ENCODE measurements at places on chromosomes 7 and 10.

- DNase-seq = peak; percentile 81
Measured at GRCh38 chr7:8436965-8437364, 3.6 kb downstream of the NXPH1 start.

DNA sequence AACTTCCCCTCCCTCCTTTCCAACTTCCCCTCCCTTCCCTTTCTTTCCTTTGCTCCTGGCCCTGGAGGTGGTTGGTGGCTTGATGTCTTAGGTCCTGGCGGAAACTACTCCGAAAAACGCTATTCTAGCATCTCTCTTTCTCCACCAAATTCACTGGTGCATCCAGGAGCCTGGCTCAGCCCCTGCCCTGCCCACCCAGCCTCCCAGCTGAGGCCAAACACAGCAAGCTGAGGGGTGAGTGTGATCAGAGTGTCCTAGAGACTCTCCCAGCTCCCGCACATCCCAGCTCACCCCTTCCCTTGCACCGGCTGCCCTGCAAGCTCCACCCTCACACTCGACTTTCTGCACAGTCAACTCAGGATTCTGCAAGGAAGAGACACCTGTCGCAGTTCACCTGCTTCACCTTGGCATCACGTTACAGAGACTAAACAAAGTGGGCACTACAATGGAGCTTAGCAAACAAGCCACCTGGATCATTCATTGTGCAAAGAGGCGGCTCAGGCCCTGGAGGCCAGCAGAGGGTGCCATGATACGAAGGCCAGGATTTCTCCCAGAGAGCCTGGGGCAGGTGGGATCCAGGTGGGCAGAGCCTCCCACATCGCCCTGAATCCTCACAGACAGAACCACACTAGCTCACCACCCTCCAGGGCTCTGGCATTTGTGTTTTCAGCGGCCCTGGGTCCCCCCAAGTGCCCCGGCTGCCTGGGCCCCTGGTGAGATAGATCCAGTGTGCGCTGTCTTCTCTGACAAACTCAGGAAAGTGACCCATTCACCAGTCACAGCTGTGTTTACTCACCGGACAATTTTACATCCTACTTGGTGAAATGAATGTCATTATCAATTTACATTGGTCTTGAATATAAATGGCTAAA lies 169.6 kb downstream of the TCERG1L start:
- DNase-seq = peak; percentile 61

DNA sequence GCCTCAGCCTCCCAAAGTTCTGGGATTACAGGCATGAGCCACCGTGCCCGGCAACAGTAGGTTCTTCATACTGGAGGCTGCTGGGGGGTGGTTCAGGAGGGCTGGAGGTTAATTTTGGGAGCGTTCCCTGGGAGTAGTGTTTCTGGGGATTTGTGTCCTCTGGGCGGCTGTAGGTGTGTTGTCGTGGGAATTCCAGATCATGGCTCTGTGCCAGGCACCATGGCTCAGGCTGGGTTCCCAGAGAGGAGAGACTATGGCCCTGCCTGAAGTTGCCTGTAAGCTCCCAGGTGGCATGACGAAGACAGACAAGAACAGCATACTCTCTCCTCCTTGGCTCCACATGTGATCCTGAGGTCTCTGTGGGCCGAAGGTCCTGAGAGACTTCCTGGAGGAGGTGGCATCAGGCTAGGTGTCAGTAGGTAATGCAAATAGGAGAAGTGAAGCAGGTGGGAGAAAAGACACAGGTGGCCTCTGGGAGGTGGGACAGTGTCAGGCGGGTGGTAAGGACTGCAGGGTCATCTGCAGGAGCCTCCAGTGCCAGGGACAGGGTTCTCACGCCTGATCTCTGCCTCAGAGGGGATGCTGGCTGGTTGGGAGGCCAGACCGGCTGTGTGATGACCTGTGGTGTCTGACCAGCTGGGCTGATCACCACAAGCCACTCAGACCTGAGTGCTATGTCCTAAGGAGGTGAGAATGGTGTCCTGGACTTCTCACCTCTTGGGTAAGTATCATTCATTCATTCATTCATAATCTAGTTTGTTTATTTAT lies 18.7 kb downstream of the CLIP2 start:
- no peak for DNase-seq

DNA sequence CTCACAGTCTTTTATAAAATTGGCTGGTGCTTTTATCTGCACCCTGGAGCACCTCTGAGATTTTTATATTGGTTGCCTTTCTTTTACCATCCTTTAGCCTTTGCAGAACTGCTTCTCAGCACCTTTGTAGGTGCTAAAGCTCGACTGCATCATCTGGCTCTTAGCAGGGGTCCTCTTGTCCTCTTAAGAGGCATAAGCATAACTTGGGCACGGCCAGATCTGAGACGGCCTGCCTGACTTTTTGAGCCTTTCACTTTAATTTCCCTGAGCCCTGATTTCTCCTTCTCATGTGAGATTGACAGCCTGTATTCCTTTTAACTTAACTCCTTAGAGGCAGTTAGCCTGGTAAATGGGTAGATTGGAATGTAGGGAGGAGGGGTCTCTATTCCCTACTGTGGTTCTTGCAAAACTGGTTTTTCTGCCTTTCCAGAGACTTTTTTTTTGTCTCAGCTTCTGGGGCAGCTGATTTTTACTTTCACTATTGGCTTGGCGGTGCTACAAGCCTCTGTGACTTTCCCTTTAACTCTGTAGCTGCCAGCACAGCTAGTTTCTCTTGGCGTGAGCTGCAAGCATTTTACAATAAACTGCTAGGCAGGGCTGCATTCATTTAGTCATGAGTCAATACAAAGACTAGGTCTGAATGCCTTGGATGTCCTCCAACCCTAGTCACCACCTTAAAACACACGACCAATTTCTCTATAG lies 24.0 kb downstream of the ZPBP start:
- DNase-seq = peak; percentile 71

GRCh38 chr10:74051736-74052342 lies 53.9 kb downstream of the VCL start:
- peak; percentile 37 for DNase-seq

- no peak for DNase-seq
Measured at GRCh38 chr10:115091161-115091560, 2.0 kb upstream of the ATRNL1 start.

DNA sequence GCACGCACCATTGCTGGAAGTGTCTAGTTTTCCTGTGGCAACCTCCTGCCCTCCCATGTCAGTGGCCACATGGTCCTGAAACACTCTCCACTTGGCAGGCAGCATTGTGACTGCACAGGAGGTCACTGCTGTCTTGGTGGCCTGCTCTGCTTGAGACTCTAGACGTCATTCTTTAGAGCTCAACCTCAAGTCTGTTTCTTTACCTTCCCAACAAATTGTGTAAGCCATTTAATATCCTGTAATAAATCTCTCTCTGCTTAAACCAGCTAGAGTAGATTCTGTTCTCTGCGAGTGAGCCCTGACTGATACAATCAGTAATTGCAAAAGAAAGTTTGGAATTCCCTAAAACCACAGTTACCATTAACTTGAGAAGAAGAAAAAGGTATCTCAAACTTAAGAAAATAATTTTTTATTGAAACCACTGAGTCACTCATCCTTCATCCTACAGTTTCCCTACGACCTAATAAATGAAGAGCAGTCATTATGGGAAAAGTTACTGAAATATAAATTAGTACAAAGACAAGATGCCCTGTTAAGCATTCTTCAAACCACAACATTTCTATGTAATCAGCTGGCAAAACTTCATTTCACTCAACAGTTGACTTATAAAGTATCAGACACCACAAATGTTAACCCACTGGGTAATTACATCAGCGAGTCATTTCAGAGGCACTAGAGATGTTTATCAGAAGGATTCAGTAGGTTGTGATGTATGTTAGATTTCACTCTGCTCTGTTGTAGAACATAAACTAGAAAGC lies 18.0 kb downstream of the SLC25A13 start:
- no peak for DNase-seq

GRCh38 chr7:159025161-159025779 lies 119.4 kb downstream of the VIPR2 start:
- DNase-seq = no peak

GRCh38 chr7:155660059-155660757 lies 15.7 kb downstream of the RBM33 start:
- no peak for DNase-seq

DNA sequence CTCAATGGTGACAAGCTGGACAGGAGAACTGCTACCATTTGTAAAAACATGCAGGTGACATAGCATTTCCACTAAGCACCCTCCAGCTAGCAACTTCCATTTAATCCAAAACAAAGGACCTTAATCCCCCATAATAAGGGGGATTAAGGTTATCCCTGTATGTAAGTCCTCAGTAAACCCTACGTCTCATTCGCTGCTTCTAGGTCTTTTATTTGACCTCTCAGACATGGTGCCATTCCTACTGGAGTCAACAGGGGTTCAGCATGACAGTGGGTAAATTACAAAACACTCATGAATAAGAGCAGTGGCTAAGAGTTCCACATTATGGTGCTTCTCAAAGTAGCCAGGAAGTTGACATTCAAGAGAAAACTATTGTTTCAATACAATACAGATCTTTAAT lies 121.8 kb upstream of the CAV2 start:
- no peak for DNase-seq

GRCh38 chr10:123926401-123927264 lies 35.0 kb upstream of the CPXM2 start:
- DNase-seq = no peak

GRCh38 chr10:130045801-130046321 lies 64.8 kb downstream of the C10orf143 start:
- no peak for DNase-seq

- no peak for DNase-seq
Measured at GRCh38 chr7:101373812-101374614, 11.3 kb downstream of the COL26A1 start.

DNA sequence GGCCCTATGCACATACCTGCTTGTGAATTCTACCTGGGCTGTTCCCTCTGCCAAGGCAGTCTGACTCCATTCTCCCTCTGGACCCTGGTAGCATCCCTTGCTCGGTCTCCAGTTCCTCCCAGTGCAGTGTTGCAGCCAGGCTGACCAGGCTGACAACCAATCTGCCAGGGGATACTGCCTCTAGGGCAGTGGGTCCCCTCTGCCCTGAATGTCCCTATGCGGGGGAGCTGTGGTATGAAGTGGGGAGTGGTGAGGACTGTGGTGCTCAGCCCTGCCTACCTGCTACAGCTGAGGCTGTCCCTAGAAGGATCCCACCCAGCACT lies 48.0 kb upstream of the CAMK2B start:
- no peak for DNase-seq

GRCh38 chr10:1169981-1170866 lies 114.0 kb downstream of the WDR37 start:
- DNase-seq = no peak

- DNase-seq = no peak
Measured at GRCh38 chr10:228366-228765, 93.1 kb downstream of the ZMYND11 start.

DNA sequence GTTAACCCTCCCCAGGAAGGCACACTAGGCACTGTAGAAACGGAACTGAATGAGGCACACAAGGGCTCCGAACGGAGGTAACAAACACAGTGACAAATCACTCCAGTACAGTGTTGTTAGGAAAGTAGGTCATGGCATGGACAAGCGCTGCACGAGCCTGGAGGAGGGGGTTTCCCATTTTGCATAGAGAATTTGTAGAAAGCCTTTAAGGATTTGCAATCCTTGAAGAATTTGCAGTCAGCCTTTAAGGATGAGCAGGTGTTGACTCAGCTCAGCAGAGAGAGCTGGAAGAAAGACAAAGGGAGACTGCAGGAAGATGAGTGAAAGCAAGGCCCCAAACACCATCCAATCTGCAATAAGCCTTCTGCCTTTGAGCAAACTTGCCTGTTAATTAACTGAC lies 51.1 kb upstream of the PPP1R3C start:
- peak; percentile 29 for DNase-seq

DNA sequence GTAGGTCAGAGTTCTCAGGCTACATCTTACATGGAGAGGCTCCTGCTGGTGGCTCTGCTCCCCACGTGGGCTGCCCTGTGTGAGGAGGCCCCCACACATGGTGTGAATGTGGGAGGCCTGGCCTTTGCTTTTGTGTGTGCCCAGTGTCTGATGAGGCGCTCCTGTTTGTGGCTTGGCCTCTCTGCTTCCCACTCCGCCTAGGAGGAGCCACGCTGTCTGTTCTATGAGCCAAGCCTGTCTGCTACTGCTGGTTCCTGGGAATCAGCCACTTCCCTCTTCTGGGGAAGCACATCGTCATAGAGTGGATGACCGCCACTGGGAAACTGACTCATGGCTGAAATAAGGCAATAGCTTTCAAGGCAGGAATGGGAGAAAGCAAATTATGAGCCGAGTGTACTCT lies 87.1 kb downstream of the CYP26A1 start:
- DNase-seq = no peak

- DNase-seq = no peak
Measured at GRCh38 chr7:70114806-70115205, 516.5 kb downstream of the AUTS2 start.

- DNase-seq = no peak
Measured at GRCh38 chr7:70797109-70797514, 334.8 kb upstream of the GALNT17 start.

- peak; percentile 79 for DNase-seq
Measured at GRCh38 chr10:89535171-89536012, at the start of gene SLC16A12. SLC16A12 (minus strand) TSS chr10:89535594; CDS start chr10:89462578, 73,016 bp downstream.

GRCh38 chr10:18561861-18562551 lies 89.4 kb downstream of the NSUN6 start:
- no peak for DNase-seq

- no peak for DNase-seq
Measured at GRCh38 chr10:102559764-102560163, 56.0 kb downstream of the SUFU start.

- no peak for DNase-seq
Measured at GRCh38 chr7:156614434-156615264, 25.9 kb upstream of the RNF32 start.

DNA sequence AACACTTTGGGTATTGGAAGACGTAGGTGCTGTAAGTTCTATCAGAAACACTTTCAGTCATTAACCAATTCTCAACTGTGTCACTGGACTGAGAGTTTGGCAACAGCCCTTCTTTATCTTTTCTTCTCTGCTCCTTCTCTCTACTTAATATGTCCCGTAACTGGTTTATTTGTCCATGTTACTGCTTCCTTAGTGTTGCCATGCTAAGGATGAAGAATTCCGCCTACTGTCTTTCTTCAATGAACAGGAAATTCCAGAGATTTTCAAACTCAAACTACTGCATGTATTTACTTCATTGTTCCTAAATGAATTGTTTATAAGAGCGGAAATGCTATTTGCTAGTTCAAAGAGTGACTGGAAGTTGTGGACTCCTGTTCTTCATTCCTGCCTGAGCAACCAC lies 143.7 kb downstream of the TAX1BP1 start:
- no peak for DNase-seq

DNA sequence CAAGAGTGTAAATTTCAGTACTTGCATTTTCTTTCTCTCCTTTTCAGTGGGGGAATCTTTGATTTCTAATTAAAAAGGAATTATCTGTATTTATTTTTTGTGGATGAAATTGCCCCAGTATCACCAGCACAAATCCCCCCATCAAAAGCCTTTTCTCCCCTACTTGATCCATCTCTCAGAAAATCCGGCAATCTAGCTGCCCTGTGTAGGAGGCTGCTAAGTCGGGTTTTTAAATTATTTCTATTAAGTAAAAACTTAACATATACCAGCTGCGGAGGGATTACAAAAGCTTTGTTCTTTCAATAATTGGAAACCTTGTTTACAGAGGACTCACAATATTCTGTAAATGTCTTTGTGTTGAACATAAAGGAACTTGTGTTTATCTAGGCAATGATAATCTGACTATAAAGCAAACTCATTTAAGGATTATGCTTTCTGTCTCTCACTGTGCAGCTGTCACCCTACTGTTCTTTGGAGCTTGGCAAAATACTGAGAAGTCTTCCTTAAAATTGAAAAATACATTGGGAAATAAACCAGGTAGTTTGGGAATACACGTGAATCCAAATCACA lies 177.4 kb upstream of the PRR15 start:
- no peak for DNase-seq

- DNase-seq = peak; percentile 70
Measured at GRCh38 chr10:130686689-130687300, 550.6 kb downstream of the GLRX3 start.

- DNase-seq = no peak
Measured at GRCh38 chr10:89522463-89522862, 12.9 kb downstream of the SLC16A12 start.

Data from iPS-NIHi11 (cell line).